ENCODE measurements at places on chromosomes 2 and 18.

GRCh38 chr2:235526166-235526565, 32.3 kb downstream of the AGAP1 start:
- no peak for DNase-seq

DNA sequence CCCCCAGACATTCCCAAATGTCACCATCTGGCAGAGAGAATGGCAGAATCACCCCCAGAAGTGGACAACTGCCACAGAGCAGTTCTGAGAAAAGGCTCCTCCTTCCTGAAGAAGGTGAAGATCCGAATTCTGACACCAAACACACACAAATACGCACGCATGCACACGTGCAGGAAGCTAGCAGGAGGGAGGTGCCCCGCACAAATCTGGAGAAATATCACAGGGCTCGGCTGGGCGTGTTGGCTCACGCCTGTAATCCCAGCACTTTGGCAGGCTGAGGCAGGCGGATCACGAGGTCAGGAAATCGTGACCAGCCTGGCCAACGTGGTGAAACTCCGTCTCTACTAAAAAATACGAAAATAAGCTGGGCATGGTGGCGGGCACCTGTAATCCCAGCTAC, 38.5 kb upstream of the ATG16L1 start:
- no peak for DNase-seq

GRCh38 chr2:121398853-121399252, 113.9 kb upstream of the TFCP2L1 start:
- DNase-seq = no peak

DNA sequence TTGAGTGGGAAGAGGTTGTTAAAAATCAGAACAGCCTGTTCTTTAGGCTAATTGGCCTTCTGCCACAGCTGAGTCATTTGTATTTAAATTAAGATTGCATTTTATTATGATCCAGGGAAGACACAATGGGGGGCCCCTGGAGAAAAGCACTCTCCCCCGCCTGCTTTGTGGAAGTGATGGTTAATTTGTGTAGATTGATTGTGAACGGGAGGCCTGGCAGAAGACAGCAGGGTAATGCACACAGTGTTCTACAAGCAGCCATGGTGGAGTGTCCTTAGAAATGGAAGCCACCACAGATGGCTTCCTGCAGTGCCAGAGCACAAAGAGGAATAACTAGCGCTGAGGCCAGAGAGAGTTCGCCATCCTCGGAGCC, 19.6 kb downstream of the RAMP1 start:
- DNase-seq = no peak

GRCh38 chr18:46554406-46555080, 102.5 kb downstream of the LOXHD1 start:
- no peak for DNase-seq

All from neural progenitor cell (in vitro differentiated cells).